Left forelimb (tissue), 1 donor: ENCODE measurements at places on chromosomes 11 and 22.

DNA sequence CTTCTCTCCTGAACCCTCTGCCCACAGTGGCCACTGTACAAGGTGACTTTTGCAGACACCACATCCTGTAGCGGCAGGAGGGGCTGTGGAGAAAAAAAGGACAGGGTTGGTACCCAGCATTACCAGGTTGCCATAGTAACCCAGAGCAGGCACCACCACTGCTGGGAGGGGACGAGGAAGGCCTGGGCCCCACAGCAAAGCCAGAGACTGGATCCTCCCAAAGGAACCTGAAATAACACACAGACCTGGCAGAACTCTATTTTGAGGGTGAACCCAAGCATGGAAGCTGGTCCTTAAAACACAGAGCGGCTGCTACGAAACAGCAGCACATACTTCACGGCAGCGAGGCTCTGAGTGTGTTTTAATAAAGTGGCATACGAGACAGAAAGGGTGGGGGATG, 380.6 kb downstream of the CTTN start:
- no peak for DNase-seq

- DNase-seq: no peak
These were observed 1.1 kb downstream of the CSTF3 start for GRCh38 chr11:33160136-33160535.

DNA sequence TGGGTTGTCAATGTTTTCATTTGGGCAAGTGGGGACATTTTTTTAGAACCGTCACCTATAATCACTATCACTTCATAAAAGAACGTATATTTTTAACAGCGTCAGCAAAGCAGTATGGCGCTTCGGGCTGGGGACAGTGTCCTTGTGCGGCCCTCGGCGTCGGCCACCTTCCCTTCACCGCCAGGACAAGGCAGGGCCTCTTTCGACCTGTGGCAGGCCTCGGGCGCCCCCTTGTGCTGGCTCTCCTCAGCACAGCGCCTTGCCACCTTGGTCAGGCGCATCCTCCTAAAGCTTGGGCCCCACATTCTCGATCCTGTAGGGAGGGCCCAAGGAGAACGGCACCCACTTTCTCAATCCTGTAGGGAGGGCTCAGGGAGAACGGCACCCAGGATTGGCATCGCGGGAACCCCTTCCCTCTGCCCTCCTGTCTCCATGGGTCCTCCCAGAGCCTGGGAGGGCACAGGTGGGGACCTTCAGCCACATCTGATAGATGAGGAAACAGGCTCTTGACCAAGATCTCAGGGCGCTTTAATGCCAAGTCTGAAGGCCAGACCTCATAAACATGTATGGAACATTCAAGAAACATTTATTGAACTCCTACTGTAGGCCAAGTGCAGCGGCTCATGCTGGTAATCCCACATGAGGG, 11.5 kb upstream of the FADD start:
- DNase-seq: peak; percentile 83

DNA sequence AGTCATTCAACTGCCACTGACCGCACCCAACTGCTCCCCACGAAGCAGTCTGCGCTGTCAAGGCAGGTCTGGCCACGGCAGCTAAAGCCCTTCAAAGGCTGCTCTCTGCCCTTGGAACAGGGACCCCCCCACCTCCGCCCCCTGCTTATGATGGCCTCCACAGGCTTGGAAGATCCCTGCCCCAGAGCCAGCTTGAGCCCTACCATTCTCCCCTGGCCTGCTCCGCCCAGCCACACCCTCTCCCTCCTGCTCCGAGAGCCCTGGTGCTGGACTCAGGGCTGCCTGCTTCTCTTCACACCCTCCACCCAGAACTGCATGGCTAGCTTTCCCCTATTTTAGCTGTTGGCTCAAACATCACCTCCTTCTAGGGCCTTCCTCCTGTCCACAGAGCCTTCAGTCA, 19.0 kb downstream of the ZMAT5 start:
- DNase-seq: no peak

DNA sequence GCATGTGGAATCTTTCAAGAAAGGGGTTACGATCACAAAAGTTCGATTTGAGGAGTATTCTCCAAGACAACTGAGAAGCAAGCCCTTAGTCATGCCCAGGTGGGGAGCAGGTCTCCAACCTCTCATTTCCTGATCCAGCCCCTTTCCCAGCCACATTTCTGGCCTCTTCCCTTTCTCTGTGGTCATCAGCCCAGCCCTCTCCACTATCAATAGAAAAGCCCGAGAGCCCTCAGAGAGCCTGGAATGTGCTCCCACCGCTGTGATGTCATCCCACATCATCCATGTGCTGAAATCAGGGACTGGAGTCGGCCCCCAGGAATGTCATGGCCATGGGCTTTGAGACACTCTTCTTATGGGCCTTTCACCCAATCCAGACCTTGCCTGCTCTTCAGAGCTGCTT, 62.6 kb downstream of the KCNJ1 start:
- no peak for DNase-seq
